H1 (cell line): ENCODE measurements at places on chromosomes 1 and 21. TPM values are rescaled to one million over a fixed set of nuclear protein-coding genes. Genes with fewer than 3 reads are reported as not detected.

The C1orf141 gene
- total RNA-seq = not detected in 2 replicates

The PLEKHA6 gene
- 17.0 and 20.2 TPM in 2 replicates for total RNA-seq

The RBP7 gene
- total RNA-seq = 7.2 and 7.7 TPM in 2 replicates

The HPDL gene
- total RNA-seq = 58.5 and 60.6 TPM in 2 replicates

The TRIM46 gene
- 15.0 and 15.5 TPM in 2 replicates for total RNA-seq

The KRTAP15-1 gene
- not detected in 2 replicates for total RNA-seq

The KTI12 gene
- total RNA-seq = 7.5 and 8.3 TPM in 2 replicates
